ENCODE measurements at places on chromosomes 7 and 10. TPM values are rescaled to one million over a fixed set of nuclear protein-coding genes. Genes with fewer than 3 reads are reported as not detected.
A peak's percentile ranks its signal among the peaks of the same experiment; 100 is the strongest.

GRCh38 chr10:11853468-11853867 lies 30.3 kb downstream of the PROSER2 start:
- H3K4me1 ChIP-seq = no peaks in the 10 kb centered on the region
- H3K27ac ChIP-seq = no peak overlapping the region
- no peaks in the 10 kb centered on the region for H3K27me3 ChIP-seq
- H3K36me3 ChIP-seq = peaks cover 13% of the 10 kb centered on the region

DNA sequence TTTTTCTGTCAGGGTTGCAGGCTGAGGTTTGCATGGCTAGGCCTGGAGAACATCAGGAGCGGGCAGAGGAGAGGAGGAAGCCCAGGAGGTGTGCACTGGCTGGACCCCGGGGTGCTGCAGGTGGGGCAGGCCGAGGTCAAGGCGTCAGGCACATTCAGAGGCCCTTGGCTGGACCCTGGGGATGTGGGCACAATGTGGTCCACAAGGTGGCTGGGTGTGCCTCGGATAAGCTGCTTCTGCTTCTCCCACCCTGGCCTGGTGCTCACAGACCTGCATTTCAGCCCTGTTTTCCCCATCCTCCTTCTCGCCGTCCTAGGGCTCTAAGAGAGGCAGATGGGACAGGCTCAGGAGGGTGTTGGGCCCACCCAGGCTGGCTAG lies 108.2 kb downstream of the ADCY1 start:
- no peaks in the 10 kb centered on the region for H3K27me3 ChIP-seq
- H3K4me1 ChIP-seq = no peaks in the 10 kb centered on the region
- H3K4me3 ChIP-seq = no peak overlapping the region
- no peak overlapping the region for H3K27ac ChIP-seq
- peaks cover 6% of the 10 kb centered on the region for H3K36me3 ChIP-seq

- H3K4me3 ChIP-seq = no peak overlapping the region
- no peak for DNase-seq
- H3K27ac ChIP-seq = no peak overlapping the region
- H3K4me1 ChIP-seq = no peaks in the 10 kb centered on the region
Observed at GRCh38 chr7:87850836-87851593, 25.1 kb downstream of the SLC25A40 start.

DNA sequence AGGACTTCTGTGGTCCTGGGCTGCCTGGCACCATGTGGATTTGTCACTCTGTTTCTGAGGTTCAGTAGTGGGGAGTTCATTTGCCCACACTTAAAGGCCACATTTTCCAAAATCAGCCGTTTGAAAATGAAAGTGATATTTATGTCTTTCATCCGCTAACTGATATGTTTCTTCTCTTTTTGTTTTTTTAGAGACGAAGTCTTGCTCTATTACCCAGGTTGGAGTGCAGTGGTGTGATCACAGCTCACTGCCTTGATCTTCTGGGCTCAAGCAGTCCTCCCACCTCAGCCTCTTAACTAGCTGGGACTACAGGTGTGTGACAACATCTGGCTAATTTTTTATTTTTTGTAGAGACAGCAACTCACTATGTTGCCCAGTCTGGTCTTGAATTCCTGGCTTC lies 58.6 kb downstream of the EBLN1 start:
- no peak overlapping the region for H3K27ac ChIP-seq
- no peaks in the 10 kb centered on the region for H3K36me3 ChIP-seq
- H3K4me1 ChIP-seq = no peaks in the 10 kb centered on the region
- H3K27me3 ChIP-seq = no peaks in the 10 kb centered on the region

- peaks cover 24% of the 10 kb centered on the region for H3K36me3 ChIP-seq
- H3K27me3 ChIP-seq = no peaks in the 10 kb centered on the region
- H3K27ac ChIP-seq = no peak overlapping the region
- H3K4me3 ChIP-seq = no peak overlapping the region
- no peak for DNase-seq
Observed at GRCh38 chr7:123929655-123930054, 4.6 kb downstream of the SPAM1 start.

- no peak overlapping the region for H3K27ac ChIP-seq
- no peaks in the 10 kb centered on the region for H3K4me1 ChIP-seq
- no peak for DNase-seq
- H3K27me3 ChIP-seq = no peaks in the 10 kb centered on the region
Observed at GRCh38 chr10:126586878-126587277, 83.6 kb downstream of the C10orf90 start.

GRCh38 chr7:157829491-157829890 lies 492.7 kb downstream of the DNAJB6 start:
- no peaks in the 10 kb centered on the region for H3K27me3 ChIP-seq
- H3K27ac ChIP-seq = no peak overlapping the region
- no peaks in the 10 kb centered on the region for H3K4me1 ChIP-seq
- no peak overlapping the region for H3K4me3 ChIP-seq

Gene ZNHIT1
- 52.7 TPM for total RNA-seq

Gene SLC13A1
- total RNA-seq = not detected

- no peak for DNase-seq
- no peak overlapping the region for H3K27ac ChIP-seq
- H3K4me1 ChIP-seq = no peaks in the 10 kb centered on the region
- no peak overlapping the region for H3K4me3 ChIP-seq
- no peaks in the 10 kb centered on the region for H3K36me3 ChIP-seq
Observed at GRCh38 chr10:10421071-10421470, 596.6 kb upstream of the CELF2 start.

DNA sequence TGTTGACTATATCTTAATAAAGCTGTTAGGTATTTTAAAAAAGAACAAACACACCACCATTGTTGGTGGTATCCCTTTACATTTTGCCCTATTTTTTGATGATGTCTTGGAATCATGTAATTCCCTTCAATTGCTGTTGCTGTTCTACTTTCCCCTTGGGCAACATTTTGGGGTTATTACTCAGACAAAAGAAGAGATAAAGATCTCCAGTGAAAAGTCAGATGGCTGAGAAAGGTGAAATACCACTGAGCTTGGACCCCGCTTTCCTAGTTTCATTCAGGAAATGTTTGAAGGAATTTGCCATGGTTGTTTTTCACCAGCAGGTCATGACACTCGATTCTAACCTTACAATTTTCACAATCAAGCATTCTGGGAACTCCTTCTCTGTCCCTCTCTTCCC lies 84.6 kb downstream of the MACC1 start:
- peaks cover 2% of the 10 kb centered on the region for H3K4me1 ChIP-seq
- H3K4me3 ChIP-seq = no peak overlapping the region
- H3K27ac ChIP-seq = peak overlapping the region; percentile 26
- no peaks in the 10 kb centered on the region for H3K27me3 ChIP-seq
- DNase-seq = no peak
- H3K36me3 ChIP-seq = peaks cover 8% of the 10 kb centered on the region

Gene SPDYE6
- total RNA-seq = not detected

Gene CPED1
- total RNA-seq = 0.13 TPM

Gene MICALL2
- 7.1 TPM for total RNA-seq

GRCh38 chr7:4937411-4937810 lies 21.6 kb downstream of the MMD2 start:
- no peaks in the 10 kb centered on the region for H3K27me3 ChIP-seq
- DNase-seq = no peak
- no peaks in the 10 kb centered on the region for H3K4me1 ChIP-seq
- H3K27ac ChIP-seq = no peak overlapping the region
- no peak overlapping the region for H3K4me3 ChIP-seq

Gene XRCC2
- 22.8 TPM for total RNA-seq

DNA sequence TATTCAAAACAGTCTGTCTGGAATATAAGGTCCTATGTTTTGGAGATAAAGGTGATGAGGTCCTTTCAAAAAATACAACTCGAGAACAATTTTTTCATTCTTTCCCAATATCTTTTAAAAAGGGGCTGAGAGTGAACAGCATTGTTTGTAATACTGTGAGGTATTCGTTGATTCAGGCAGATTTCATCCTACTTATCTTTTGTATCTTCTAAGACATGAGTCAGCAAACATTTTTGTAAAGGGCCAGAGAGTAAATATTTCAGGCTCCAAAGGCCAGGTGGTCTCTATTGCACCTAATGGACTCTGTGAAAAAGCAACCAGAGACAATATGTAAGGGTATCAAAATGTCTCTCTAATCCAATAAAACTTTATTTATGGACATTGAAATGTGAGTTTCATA lies 8.1 kb upstream of the ANK3 start:
- no peaks in the 10 kb centered on the region for H3K27me3 ChIP-seq
- DNase-seq = no peak
- no peaks in the 10 kb centered on the region for H3K36me3 ChIP-seq
- H3K27ac ChIP-seq = no peak overlapping the region
- no peak overlapping the region for H3K4me3 ChIP-seq
- no peaks in the 10 kb centered on the region for H3K4me1 ChIP-seq

DNA sequence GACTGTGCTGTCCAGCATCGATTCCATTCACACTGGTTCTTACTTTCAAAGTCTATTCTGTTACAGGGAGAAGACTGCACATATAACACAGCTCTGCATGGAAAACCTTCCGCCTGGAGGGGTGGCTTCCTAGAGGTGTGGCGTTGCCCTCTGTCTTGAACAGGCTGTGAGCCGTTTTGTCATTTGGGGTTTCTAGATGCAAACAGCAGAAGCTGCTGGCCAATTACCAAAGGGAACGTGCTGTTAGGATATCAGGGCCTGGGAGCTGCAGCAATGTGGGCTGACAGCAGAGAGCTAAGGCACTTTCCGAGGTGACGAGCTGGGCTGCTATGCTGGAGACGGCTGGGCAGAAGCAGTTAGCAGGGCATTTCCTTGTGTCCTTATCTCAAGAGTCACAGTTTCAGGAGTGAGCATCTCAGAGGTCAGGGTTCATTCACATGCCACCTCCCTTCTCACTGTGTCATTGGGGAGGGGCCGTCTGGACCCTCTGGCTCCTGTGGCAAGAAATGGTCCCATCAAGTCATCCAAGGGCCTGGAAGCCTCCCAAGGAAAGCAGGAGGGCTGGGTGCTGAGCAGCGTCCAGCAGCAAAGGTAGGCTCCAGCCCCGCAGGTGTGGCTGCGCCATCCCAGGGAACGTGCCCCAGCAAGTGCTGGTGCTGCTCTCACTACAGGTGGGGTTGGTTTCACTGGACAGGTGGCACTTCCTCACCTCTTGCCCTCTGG lies 106.5 kb downstream of the WDR37 start:
- H3K36me3 ChIP-seq = no peaks in the 10 kb centered on the region
- H3K27ac ChIP-seq = no peak overlapping the region
- H3K4me1 ChIP-seq = no peaks in the 10 kb centered on the region

- H3K36me3 ChIP-seq = peaks cover 52% of the 10 kb centered on the region
- H3K4me1 ChIP-seq = no peaks in the 10 kb centered on the region
- no peak overlapping the region for H3K27ac ChIP-seq
- DNase-seq = no peak
- no peaks in the 10 kb centered on the region for H3K27me3 ChIP-seq
Observed at GRCh38 chr7:726854-727103, 280 bp downstream of the DNAAF5 start.

- H3K36me3 ChIP-seq = no peaks in the 10 kb centered on the region
- H3K4me1 ChIP-seq = peaks cover 3% of the 10 kb centered on the region
- H3K4me3 ChIP-seq = no peak overlapping the region
- H3K27me3 ChIP-seq = no peaks in the 10 kb centered on the region
- no peak overlapping the region for H3K27ac ChIP-seq
Observed at GRCh38 chr10:34491678-34492077, 323.4 kb downstream of the PARD3 start.

Gene LLCFC1
- total RNA-seq = not detected

- H3K4me3 ChIP-seq = no peak overlapping the region
- H3K27me3 ChIP-seq = no peaks in the 10 kb centered on the region
- H3K27ac ChIP-seq = no peak overlapping the region
- DNase-seq = no peak
- H3K36me3 ChIP-seq = no peaks in the 10 kb centered on the region
- peaks cover 7% of the 10 kb centered on the region for H3K4me1 ChIP-seq
Observed at GRCh38 chr7:123995617-123996326, 37.1 kb downstream of the TMEM229A start.

GRCh38 chr7:80047856-80048459 lies 86.7 kb upstream of the GNAI1 start:
- H3K27me3 ChIP-seq = no peaks in the 10 kb centered on the region
- H3K36me3 ChIP-seq = no peaks in the 10 kb centered on the region
- no peaks in the 10 kb centered on the region for H3K4me1 ChIP-seq
- H3K27ac ChIP-seq = no peak overlapping the region
- DNase-seq = no peak

DNA sequence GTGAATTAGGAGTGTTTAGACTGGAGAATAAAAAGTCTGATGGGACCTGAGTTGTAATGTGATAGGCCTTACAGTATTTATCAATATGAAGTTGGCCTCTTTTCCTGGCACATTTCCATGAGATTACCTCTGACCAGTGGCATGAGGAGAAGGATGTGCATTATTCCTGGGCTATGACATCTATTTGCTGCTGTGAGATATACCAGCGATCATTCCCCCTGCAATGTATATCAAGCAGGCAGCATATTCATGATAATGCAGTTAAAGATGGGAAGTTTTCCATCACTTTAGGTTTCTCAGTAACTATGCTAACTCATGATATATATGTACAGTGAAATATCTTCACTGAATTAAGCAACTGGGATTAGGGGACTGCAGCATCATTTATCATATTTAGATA lies 142.8 kb upstream of the MBL2 start:
- no peaks in the 10 kb centered on the region for H3K27me3 ChIP-seq
- DNase-seq = no peak
- H3K36me3 ChIP-seq = peaks cover 2% of the 10 kb centered on the region
- no peak overlapping the region for H3K4me3 ChIP-seq
- no peak overlapping the region for H3K27ac ChIP-seq
- peaks cover 2% of the 10 kb centered on the region for H3K4me1 ChIP-seq

DNA sequence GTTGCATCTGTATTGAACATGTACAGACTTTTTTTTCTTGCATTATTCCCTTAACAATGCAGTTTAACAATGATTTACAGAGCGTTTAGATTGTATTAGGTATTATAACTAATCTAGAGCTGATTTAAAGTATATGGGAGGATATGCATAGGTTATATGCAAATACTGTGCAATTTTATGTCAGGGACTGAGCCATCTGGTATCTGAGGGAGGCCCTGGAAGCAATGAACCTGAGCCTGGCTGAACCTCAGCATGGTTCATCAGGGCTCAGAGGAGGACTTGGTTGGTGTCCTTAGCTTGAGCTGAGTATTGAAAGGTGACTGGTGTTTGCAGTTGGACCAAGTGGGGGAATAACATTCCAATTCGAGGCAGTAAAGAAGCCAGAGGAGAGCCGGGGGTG lies 4.8 kb downstream of the ADCK2 start:
- H3K27me3 ChIP-seq = no peaks in the 10 kb centered on the region
- peaks cover 27% of the 10 kb centered on the region for H3K36me3 ChIP-seq
- H3K27ac ChIP-seq = no peak overlapping the region
- no peak for DNase-seq

GRCh38 chr10:5890452-5890915 lies 441 bp downstream of the FBH1 start:
- peaks cover 5% of the 10 kb centered on the region for H3K4me1 ChIP-seq
- H3K27ac ChIP-seq = no peak overlapping the region
- no peak for DNase-seq
- H3K36me3 ChIP-seq = peaks cover 26% of the 10 kb centered on the region
